IMR-90 (cell line): ENCODE measurements at places on chromosomes 2 and 18.

GRCh38 chr2:200158647-200159356, 147.7 kb upstream of the SPATS2L start:
- DNase-seq, result no peak

GRCh38 chr2:225124311-225125017, 82.2 kb upstream of the DOCK10 start:
- DNase-seq, result peak; percentile 21

DNA sequence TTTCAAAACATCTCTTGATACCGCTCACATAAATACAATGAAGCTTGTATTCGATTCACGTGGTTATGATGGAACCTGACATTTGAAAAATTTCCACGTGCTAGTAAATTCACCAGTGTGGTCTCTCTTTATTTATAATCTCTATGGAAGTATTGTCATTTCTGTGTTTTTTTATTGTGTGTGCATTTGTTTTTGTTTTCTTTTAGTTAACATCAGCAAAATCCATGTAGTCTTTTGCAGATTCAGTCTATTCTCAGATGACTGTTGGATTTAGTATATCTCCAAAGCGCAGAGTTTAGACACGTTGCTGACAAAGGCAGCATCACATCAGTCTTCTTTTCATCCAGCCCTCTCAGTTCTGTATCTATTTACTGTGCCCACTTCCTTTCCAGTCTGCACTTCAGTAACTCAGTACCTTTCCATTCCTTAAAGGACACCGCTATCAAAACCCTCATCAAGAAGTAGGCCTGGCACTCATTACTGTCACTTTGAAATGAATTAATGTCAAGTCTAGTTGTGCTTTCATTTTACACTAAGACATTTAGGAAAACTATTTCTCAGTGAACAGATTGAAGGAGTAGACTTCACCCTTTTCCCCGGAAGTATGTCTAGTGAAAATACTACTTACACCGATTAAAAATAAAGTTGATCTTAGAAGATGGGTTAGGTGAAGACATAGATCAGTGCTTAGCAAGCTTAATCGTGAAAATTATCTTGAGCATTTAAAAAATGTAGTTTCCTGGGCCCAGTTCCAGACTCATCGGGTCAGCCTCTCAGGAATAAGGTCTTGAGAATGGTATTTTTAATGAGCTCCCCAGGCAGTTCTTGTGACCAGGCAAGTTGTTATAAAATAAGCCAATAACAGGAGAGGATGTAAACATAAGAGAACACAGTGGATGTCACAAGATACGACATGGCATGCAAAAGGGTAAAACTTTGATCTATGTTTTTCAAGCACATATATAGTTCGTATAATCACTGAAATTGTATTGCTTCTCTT, 506.8 kb upstream of the ZEB2 start:
- peak; percentile 49 for DNase-seq

DNA sequence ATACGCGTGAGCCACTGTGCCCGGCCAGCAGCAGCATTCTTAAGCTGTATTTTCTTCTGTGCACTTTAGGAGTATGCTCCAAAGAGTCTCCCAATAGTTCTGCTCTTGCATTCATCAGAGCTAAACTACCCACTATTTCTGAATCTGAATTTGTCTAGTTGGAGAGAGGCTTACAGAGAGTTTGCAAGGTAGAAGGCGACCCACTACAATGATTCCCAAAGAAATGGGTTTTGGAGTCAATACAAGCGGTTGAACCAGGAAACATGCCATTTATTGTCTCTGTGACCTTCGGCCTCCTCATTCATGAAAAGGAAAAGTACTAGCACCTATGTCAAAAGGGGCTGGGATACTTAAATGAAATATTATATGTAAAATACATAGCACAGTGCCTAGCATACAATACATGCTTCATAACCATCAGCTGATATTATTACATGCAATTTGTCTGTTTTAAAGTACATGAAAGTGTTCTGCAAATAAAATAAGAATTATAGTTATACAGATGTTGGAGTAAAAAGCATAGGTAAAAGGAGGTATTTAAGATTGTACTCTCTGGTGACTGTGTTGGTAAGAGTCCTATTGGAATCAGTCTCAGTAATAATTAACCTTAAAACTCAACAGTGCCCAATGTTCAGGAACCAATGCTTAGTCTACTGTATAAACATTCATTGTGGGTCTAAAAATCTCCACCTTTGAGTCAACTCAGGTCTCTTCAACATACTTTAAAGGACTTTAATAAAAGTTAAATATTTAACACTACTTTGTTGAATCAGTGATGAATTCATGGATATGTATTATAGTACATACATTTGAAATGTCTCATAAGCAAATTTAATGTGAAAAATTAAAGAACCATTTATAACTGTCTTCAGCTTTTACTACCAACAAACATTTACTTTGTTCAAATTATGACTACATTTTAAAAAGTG, 89.8 kb upstream of the GRB14 start:
- no peak for DNase-seq

- DNase-seq, result peak; percentile 28
Observed at GRCh38 chr2:25845843-25846505, 32.3 kb downstream of the ASXL2 start.

DNA sequence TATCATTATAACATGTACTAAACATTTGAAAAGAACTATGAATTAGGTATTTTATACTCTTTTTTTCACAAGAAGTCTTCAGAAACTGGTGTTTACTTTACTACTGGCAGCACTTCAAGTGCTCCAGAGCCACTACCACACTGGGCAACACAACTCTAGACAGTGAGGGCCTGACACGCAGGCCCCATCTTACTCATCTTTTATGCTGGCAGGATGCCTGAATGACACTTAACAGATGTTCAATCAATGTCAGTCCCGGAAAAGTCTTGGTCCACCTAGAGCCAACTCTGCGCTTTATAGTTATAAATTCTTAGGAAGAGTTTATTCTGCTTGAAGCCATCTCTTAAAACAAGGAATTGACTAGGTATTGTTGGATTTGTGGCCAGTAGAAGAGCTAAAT, 8.7 kb upstream of the WIPF1 start:
- DNase-seq, result peak; percentile 93

DNA sequence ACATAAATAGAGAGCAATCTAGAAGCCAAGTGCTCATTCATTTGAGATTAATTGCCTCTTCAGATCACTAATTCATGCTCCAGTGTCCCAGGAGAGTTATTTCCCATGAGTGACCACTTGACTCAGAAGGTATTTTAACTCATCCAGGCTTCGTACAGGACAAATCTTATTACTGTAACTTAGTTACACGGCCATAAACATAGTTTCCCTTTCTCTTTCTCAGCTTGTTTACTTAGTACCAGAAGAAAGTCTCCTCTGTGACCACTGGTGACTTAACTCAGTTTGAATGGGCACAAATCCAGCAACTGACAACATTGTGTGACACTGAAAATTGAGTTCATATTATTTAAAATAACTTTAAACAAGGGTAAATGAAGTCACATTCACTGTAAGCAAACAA, 25.3 kb downstream of the MMADHC start:
- DNase-seq, result peak; percentile 59

GRCh38 chr2:131104487-131105155, 515 bp upstream of the PLEKHB2 start:
- DNase-seq, result peak; percentile 61

DNA sequence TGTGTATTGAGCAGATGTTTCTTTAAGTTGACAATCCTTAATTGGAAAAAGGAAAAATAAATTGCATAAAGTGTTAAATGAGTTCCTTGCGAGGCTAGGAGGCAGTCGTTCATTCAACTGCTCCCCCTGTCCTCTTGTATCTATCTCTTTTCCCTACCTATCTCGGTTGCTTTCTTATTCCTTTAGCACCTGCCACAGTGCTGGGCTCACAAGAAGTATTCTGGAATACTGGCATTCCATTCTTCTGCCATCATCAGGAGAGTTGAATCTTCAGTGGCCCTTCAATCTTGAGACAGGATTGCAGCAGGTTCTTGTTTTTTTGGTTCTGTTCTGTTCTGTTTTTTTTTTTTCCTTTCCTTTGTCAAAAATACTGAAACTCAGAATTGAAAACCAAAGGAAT, 143.1 kb upstream of the AQP4 start:
- DNase-seq, result no peak

DNA sequence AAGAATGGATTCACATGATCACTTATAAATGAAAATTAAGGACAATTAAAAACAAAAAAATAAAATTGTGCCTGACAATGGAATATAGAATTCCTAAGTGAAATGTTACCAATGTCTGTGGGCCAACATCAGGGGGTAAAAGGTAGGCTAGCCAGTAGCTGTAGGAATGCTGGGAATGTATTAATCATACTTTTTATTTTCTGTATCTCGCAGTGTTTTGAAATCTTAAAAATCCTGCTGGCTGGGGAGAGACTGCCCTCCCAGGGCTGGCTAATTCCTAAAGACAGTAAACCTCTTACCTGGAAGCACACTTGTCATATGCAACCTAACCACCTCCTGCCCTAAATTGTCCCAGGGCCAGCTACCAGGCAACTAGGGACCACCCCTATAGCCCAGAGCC, 69.8 kb downstream of the REV1 start:
- no peak for DNase-seq

- no peak for DNase-seq
Observed at GRCh38 chr2:231684314-231685223, 23.8 kb upstream of the PTMA start.

DNA sequence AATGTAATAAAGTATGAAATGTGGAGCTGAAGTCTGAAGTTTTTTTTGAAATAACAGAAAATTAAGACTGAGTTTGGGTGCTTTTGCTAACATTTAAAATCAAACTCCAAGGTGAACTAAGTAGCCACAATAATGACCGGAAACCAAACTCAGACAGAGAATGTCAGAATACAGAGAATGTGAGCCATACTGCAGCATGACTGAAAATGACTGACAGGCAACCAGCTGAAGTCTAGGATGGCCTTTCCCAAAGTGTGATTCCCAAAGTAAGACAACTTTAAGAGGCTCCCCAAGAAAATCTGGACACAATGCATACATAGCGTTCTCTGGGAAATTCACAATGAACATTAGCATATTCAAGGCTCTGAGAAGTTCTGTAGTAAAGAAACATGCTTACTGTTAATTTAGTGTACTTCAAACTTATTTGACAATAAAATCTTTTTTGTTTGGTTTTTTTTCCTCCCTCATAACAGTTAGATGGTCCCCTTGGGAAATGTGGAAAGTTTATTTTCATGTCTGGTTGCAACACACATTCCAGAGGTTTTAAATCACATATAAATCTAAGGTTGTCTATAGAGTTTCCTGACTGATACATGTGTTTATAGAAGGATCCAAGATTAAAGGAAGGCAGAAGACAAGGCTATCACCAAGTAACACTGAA, 28.6 kb downstream of the PLA2R1 start:
- DNase-seq, result peak; percentile 20

- no peak for DNase-seq
Observed at GRCh38 chr18:58078889-58079573, 35.0 kb downstream of the NEDD4L start.

DNA sequence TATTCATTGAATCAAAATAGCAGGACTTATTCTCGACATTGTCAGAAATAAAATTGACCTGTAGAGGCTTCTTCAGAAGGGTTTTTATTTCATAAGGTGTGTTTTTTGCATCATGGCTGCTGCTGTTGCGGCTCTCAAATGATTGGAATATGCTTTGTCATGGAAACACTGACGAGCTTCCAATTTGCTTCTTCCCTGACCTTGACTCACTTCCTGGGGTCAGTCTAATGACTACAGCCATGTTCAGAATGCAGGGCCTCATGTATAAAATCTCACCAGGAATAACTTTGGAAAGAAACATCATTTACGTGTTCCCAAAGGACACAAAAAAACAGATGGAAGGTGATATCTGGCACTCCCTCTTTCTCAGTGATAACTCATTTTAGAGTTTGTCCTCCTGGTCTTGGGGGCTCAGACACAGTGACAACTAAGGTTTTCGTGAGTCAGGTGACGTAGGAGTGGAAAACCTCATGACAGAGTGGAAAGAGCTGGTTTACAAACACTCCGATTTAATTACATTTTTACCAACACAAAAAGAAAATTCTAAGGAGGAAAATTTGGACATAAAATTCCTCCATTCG, 467.0 kb upstream of the RAB12 start:
- DNase-seq, result peak; percentile 72

- peak; percentile 74 for DNase-seq
Observed at GRCh38 chr2:157257312-157258252, at the start of gene GALNT5. GALNT5 (plus strand) TSS chr2:157257705; CDS start chr2:157258083, 378 bp downstream.

DNA sequence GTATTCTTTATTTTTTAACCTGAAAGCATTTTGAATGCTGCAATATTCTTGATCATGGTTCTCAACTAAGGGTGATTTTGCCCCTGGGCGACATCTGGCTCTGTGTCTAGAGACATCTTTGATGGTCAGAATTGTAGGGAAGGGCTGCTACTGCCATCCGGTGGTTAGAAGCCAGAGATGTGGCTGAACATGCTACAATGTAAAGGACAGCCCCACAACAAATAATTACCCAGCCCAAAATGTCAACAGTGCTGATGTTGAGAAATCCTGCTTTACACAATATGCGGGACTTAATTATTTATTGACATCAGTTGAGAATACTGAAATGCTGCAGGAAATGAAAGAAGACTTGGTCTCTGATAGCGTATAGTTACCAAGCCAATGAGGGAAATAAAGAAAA, 37.5 kb upstream of the SERPINB2 start:
- peak; percentile 31 for DNase-seq

- no peak for DNase-seq
Observed at GRCh38 chr2:9318461-9319337, 104.6 kb downstream of the ITGB1BP1 start.

GRCh38 chr2:236673126-236673822, 103.6 kb downstream of the ACKR3 start:
- no peak for DNase-seq

DNA sequence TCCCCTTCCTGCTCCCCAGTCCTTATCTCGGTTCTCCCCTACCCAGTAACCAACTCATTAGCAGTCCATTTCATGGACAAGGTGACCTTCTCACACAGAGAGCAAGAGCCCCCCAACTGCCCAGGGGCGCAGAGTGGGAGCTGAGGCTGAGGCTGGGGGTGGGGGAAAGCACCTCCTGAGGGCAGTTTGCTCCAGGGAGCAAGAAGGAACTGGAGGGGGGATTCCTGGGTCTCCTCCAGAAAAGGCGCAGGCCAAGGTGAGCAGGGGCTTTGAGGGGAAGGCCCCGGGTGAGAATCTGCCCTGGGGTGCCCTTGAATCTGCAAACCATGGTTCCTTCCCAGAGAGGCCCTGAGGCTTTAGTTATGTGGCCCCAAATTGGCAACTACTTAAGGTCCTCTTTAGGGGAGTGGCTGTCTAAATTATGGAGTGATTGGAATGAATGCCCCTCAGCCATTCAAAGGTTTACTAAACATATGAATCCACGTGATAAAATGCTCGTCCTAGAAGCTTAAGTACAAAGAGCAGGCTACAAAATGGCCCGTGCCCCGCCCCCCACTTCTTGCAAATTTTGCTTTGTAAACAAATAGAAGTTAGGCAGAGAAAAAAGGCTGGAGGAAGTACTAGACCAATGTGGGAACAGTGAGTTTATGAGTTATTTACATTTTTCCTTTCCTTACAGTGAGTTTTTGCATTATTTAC, 123.5 kb upstream of the HS6ST1 start:
- peak; percentile 16 for DNase-seq

DNA sequence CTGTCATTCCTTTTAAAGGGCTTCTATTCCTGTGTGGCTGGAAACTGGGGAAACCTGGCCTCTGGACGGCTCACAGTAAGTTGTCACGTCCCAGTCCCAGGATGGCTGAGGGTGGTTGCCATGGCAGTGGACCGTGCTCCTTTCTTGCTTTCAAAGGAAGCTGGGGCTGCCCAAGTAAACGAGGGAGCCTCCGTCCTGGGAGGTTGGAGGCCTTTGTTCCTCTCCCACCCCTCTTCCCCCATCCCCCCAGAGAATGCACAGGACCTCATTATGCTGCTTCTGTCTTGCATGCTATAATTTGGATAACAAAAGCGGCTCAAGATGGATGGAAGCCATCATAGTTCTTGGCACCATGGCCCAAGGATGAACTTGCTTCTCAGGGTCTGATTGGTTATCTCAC, 325.5 kb upstream of the HS6ST1 start:
- DNase-seq, result no peak
